ENCODE measurements at places on chromosomes 7 and 10.

- peak; percentile 68 for DNase-seq
Observed at GRCh38 chr10:13776861-13777311, 190.1 kb downstream of the PRPF18 start.

GRCh38 chr10:11469575-11470391 lies 141.7 kb downstream of the USP6NL start:
- no peak for DNase-seq

- DNase-seq: no peak
Observed at GRCh38 chr10:16788125-16788524, 29.1 kb downstream of the RSU1 start.

DNA sequence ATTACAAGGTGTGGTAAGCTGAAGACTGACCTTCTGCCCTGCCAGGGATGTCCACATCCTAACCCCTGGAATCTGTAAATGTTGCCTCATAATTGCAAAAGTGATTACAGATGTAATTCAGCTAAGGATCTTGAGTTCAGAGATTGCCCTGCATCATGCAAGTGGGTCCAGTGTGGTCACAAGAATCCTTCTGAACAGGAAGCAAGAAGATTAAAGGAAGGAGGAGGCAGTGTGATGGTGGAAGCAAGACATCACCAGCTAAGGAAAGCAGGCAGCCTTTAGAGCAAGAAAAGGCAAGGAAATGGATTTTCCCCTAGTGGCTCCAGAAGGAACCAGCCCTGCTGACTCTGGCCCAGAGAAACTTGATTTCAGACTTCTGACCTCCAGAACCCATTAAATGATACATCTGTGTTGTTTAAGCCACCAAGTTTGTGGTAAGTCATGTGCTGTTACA lies 78.1 kb downstream of the USP6NL start:
- DNase-seq: peak; percentile 45

DNA sequence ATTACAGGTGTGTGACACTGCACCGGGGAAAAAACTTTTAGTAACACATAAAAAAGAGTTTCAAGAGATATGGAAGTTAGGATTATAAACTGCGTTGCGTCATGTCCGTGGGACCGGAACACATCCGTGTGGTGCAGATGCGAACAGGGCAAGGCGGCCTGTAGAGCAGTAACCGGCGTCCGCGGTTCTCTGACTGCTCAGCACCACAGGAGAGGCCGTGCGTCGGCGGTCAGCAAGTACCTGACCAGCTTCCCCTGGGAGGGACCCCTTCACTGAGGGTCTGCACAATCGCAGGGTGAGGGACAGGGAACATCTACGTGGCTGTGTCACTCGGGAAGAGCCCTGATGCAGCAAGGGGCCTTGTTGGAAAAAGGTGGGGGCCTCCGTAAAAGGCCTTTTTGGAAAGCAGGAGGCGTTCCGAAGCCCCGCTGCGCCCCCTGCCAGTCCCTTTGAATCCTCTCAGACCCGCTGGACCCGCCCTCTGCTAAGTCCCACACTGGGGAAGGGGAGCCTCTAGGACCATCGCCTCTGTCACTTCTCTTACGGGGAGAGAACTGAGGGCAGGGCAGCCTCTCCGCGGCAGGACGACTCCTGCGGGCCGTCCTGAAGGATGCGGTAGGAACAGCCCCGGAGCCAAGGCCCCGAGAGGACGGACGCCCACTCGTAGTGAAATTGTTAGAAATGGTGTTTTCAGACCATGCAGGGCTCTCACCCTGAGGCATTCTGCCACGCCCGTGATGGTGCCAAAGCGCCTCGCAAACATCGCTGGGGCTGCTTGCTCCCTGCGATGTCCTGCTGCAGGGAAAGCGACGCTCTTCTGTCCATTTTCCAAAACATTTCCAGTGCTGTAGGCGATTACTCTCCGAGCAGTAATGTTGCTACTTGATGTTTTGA lies 771.6 kb upstream of the COBL start:
- DNase-seq: no peak

- no peak for DNase-seq
Observed at GRCh38 chr10:18505456-18506118, 145.8 kb downstream of the NSUN6 start.

DNA sequence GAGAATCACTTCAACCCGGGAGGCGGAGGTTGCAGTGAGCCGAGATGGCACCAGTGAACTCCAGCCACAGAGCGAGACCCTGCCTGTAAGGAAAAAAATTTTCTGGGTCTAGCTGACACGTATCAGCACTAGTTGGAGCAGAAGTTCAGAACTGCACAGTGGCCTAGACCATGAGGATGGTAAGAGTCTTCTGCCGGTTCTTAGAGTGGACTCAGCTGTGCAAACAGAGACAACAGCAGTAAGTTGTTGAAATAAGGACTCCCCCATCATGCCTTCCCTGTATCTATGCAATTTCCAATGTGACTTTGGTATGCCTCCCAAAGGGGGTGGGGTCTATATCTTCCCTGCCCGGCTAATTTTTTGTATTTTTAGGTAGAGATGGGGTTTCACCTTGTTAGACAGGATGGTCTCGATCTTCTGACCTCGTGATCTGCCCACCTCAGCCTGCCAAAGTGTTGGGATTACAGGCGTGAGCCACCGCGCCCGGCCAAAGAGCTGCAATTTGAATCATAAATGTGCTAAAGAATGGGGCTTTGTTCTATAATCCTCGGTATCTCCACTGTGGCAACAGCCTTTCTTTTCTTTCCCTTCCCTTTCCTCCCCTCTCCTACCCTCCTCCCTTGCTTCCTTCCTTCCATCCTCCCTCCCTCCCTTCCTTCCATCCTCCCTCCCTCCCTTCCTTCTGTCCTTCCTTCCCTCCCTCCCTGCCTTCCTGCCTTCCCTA lies 14.5 kb upstream of the RNF216 start:
- DNase-seq: no peak
